8988T (cell line): ENCODE measurements at places on chromosomes 1 and 21.

GRCh38 chr1:219113261-219113660, 60.4 kb upstream of the LYPLAL1 start:
- no peak for DNase-seq

GRCh38 chr1:64703600-64703999, 41.3 kb upstream of the RAVER2 start:
- no peak for DNase-seq

DNA sequence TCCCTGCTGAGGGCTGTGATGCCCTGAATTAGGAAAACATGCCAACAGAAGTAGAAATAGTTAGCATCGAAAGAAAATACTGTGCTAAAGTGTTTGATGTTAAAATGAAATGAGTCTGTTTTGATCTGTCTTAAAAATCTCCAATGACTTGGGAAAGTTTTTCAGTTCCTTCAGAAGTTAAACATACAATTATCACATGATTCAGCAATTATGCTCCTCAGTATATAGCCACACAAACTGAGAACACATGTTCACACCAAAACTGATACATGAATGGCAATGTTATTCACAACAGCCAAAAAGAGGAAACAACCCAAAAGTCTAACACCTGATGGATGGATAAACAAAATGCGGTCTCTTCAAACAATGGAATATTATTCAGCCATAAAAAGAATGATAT, 130.6 kb downstream of the PTPN14 start:
- no peak for DNase-seq

- DNase-seq = no peak
These were observed 658.5 kb downstream of the USP25 start for GRCh38 chr21:16388291-16388690.

DNA sequence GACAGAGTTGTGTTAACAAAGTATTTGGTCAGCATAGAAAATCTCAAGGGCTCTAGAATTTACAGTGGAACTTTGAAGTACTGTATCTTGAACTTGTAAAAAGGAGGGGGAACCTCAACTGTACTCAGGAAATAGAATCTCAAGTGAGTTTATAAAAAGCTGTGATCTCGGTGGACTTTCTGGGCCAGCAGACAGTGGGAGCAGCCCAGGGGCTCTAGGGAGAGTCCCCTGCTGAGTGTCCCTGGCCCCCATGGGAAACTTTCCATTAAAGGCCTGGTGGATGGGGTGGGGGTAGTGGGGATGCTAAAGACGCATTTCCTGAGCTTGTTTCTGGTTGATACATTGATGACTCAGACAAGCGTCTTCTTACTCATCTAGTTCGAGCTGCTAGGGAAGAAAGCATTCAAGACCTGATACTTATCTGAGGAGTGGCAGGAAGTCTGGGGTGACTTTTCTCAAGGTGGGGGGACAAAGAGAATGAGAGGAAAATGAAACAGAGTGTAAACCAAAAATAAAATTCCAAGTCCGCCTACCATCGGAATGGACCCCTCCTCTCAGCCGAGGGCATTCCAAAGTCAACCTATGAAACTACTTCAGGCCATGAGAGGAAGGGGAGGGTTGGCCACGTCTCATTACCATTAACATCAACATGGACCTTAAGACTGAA, 65.5 kb downstream of the NID1 start:
- peak; percentile 42 for DNase-seq

DNA sequence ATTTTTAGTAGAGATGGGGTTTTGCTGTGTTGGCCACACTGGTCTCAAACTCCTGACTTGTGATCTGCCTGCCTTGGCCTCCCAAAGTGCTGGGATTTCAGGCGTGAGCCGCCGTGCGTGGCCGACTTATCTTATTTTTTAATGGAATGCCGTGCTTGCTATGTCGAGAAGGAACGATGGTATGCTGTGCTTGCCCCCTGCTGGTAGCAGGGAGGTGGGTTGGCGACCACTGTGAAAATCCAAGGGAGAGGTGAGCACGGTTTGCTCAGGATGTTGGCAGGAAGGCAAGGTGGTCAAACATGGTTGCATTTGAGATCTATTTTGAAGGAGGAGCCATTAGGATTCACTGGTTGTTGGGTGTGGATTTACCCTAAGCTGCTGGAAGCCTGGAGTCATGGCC, 45.8 kb upstream of the RCC2 start:
- DNase-seq = no peak

- DNase-seq = no peak
These were observed 72.4 kb downstream of the ADARB1 start for GRCh38 chr21:45146801-45147200.

- no peak for DNase-seq
These were observed 29.6 kb upstream of the TMEM51 start for GRCh38 chr1:15123925-15124324.

DNA sequence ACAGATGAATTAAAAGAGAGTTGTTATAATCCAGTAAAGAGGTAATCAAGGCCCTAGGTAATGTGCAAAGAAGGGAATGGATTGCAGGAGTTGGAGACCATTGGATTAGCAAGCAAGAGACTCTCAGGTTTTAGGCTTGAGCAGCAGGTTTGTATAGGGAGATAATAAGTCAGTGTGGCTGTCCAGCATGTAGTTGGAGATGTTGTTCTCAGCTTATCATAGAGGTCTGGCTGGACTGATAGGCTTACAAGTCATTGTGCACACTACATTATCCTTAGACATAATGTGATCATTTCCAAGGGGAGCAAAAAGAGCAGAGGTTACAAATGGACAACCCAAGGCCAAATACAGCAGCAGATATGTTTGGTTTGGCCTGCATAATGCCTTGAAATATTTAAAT, 45.9 kb upstream of the SAMD13 start:
- no peak for DNase-seq

DNA sequence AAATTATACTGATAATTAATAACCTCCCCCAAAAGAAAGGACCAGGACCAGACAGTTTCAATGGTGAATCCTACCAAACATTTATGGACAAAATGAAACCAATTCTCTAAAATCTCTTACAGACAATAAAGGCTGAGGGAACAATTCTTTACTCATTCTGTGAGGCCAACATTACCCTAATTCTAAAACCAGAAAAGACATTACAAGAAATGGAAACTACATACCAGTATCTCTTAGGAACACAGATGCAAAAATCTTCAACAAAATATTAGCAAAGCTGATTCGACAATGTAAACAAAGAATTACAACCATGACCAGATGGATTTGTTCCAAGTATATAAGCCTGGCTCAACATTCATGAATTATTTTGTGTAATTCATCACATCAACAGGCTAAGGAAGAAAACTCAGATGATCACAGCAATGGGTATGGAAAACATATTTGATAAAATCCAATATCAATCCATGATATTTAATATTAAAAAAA, 8.6 kb downstream of the TMED5 start:
- no peak for DNase-seq

DNA sequence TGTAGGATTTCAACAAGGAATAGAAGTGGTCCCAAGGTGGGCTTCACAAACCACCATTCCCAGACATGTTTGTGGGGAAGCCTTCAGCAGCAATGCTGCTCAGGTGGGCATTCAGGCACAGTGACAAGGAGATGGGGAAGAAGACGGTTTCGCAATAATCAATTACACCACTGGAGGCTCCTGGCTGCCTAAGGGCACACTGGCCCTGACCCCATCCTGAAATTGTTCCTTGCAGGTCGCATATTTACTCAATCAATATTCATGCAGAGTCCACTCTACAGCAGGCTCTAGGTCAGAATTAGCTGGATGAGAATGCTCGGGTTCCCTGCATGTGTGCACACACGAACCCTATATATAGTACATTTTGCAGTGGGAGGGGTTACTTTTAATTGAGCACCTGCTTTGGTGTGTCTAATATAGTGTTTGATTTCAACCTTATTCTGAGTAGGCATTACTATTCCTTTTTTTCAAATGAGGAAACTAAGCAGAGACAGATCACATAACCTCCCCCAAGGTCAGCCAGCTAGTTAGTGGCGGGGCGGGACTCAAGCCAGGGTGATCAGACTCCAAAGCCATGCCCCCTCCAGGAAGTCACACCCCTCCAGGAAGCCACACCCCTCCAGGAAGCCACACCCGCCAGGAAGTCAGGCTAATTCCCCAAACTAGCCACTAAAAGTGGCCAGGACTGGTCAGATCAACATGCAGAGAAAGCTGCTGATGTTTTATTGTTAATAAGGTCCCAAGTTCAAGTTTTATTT, 106.5 kb downstream of the HLCS start:
- DNase-seq = peak; percentile 33

DNA sequence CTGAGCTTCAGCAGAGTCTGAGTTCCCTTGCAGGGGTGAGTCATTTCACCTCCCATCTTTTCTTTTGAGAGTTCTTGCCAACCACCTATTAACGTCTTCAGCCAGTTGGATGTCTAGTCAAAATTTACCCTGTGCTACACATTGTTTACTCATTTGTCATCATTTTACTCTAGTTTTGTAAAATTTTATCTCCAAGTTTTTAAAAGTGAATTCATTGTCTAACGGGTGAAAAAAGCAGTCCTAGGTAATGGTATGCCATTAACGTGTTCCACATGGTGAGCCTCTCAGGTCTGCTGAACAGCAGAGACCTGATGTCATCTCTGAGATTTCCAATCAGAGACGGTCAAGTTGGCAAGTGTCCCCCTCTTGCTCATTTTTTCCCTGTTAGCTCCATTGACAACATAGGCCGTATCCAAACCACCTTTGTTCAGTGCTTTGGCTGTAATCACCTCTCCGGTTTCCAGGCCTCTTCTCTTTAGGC, 85.4 kb downstream of the TBX15 start:
- DNase-seq = no peak

- no peak for DNase-seq
These were observed 61.0 kb downstream of the MATN1 start for GRCh38 chr1:30662291-30662840.

- DNase-seq = peak; percentile 52
These were observed 12.6 kb downstream of the HSPG2 start for GRCh38 chr1:21924503-21925005.

DNA sequence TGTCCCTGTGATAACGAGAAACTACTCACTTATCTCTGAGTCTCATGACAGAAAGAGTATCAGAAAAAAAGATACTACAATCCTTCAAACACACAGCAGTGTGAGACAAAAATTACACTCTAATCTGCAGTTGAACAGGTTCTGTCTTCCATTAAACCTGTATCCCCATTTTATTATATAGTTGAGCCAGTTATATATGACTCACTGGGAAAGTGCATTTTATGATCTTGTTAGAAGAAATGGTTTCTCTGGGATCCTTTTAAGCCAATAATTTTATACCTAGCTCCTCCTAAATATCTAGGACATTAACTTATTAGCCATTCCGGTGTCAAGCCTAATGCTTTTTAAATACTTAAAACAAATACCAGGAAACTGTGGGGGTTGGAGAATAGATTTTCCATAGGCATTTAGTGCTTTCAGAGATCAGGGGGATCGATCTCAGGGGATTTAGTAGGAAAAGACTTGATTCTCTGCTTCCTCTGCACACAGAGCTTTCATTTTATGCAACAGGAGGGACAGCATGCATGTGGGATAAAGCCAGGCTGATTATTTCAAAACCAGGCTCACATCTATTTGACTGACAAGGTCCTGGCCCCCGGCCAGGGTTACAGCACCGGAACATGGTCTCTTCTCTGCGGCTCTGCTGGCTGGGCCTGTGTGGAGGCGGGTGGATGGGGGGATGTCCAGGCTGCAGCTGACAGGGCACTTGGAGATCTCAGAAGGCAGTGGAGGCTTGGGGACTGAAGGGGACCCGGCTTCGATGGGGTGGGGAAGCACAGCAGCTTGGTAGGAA, 310.6 kb downstream of the DISC1 start:
- DNase-seq = no peak

- DNase-seq = no peak
These were observed 21.6 kb upstream of the SLAMF6 start for GRCh38 chr1:160544647-160545046.

DNA sequence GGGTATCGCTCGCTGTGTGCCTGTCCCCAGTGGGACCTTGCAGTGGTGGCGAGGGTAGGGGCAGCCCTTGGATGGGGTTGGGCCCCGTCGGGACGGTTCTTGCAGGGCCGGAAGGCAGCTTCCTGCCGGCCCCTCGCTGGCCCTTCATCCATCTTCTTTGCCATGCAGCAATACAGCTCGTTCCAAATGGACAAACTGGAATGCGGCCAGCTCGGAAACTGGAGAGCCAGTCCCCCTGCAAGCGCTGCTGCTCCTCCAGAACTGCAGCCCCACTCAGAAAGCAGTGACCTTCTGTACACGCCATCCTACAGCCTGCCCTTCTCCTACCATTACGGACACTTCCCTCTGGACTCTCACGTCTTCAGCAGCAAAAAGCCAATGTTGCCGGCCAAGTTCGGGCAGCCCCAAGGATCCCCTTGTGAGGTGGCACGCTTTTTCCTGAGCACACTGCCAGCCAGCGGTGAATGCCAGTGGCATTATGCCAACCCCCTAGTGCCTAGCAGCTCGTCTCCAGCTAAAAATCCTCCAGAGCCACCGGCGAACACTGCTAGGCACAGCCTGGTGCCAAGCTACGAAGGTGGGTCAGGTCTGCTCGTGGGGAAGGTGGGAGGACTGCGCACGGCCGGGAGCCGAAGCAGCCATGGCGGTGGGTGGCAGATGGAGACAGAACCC, 45.8 kb downstream of the SIM2 start:
- no peak for DNase-seq

DNA sequence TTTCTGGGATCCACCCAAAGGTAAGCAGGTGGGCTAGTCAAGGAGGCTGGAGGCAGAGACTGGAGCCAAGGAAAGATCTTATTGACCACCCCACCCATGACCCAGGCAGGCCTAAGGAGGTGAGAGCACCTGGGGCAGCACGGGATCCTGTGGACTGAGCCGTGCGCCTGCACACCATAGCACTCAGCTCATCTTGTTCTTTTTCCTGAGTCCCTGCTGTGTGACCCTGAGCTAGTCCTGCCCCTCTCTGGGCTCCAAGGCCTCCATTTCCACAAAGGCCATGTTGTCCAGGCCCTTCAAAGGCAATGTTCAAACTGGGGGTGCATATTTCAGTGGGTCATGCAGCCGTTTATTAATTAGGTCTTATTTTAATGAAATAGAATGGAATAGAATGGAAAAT, 7.2 kb downstream of the FAM131C start:
- DNase-seq = no peak

DNA sequence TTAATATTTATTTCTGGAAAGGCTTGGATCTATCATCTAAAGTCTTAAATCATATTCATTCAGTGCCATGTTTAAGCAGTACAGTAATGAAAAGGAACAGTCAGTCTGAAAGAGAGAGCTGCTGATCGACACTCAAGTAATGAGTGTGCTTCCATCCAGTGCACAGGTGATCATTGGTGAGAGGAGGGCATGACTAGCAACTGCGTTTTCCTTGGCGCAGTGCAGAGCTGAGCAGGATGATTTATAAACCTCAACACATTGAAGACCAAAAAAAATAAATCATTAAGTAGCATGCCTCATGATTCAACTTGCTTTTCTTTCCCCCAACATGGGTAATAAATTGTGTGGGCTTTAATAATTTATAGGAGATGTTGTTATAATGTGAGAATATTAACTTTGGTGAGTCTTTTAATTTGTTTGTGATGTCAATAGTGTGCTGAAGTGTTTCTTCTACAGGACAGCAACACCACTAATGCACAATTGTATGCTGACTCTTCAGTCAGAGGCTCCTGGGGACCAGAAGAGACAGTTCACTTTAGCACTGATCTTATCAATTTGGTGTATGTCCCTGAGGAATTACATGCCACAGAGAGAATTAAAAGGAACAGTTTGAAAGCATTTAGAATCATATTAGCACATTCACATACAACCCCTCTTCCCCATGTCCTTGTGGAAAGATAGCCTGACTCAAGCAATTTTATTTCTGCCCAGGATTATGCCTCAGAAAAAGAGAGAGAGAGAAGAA, 199.7 kb upstream of the ADGRL2 start:
- no peak for DNase-seq
